DMS153 (cell line): ENCODE measurements at places on chromosomes 16 and 17.

DNA sequence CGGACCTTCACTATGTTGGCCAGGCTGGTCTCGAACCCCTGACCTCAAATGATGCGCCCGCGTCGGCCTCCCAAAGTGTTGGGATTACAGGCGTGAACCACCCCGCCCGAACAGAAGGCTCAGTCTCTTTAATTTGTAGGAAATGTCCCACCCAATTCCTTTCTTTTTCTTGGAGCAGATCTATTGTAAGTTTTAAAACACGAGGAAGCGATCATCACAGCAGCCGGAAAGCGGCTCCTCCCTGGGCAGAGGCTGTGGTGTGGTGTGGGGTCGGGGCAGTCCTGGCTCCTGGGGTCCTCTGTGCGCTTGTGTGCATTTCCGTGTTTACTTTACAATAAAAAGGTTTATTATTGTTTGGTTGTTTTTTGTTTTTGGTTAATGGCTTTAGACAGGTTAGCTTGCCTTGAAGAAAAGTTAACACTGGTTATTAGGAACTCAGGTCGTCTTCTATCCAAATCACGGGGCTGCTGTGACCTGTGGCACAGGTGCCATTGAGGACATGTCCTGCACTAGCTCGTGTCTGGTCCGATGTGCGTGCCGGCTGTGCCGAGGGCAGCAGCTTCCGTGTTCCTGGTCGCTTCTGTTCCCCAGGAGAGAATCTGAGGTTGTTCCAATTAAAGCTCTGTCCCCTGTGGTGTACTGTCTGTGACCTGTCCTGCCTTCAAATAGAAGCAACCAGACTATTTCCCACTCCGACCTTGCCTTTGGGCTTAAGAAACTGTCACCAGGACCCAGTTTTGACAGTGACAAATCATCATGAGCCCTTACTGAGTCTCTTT is 83.1 kb downstream of the SEC14L1 start:
- DNase-seq, result no peak

- DNase-seq, result no peak
Measured at GRCh38 chr16:81458827-81459598, 14.4 kb downstream of the CMIP start.

GRCh38 chr17:49548506-49549310 is 27.0 kb upstream of the NXPH3 start:
- DNase-seq, result no peak

DNA sequence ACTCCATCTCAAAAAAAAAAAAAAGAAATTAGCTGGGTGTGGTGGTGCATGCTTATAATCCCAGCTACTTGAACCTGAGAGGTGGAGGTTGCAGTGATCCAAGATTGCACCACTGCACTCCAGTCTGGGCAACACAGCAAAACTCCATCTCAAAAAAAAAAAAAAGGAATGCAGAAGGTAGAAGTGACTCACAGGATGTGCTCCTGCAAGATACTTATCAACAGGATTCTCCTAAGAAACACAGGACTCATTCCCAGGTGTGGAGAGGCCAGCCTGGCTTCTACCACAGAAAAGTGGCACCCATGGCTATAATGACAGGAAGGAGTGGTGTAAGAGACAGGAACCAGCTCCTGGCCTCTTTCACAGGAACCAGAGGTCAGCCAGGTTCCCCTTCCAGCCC is 13.8 kb downstream of the ELMO3 start:
- DNase-seq, result no peak

DNA sequence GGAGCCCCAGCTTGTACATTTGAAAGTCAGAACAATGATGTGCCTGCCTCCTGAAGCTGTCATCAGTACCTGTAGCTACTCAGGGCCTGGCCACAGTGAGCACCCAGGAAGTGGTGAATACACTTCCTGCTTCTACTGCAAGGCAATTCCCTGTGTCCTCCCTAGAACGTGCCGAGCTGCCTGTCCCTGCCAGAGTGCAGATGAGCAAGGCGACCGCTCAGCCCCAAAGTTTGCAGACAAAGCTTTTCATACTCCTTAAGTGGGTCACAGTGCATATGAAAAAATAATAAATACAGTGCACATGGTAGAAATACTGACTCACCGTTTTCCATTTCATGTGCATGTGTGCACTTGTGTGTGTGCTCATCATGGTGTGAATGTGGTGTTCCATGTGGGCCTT is 77.3 kb downstream of the MPRIP start:
- no peak for DNase-seq

- no peak for DNase-seq
Measured at GRCh38 chr16:68825427-68825826, 17.9 kb upstream of the TANGO6 start.

DNA sequence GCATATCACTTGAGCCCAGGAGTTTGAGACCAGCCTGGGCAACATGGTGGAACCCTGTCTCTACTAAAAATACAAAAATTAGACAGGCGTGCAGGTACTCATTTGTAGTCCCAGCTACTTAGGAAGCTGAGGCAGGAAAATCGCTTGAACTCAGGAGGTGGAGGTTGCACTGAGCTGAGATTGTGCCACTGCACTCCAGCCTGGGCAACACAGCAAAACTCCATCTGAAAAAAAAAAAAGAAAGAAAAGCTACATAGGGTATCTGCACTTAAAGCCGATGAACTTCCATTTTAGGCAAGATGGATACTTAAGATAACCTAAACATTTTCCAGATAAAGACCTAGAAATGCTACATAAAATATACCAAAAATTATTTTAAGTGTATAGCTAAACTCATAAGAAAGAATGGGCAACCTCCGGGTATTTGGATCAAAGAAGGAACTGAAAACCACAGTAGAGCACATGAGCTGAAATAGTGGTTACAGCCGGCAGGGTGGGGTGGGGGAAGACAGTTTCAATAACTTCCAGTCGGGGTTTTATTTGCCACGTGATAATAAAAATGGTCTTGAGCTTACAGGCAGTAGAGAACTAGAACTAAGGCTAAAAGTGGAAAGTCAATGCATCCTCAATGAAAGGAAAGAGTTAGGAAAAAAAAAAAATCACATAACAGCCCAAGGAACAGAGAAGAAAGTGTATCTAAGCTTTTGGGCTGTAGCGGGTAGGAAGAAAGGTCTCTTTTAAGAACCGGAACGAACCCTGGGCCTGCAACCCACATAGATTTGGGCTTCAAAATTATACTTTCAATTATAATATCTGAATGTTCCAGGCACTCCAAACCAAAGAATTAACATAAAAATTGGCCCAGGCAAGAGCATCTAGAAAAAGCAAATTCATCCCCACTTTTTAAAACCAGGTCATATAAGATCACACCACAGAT is 53.1 kb downstream of the CFDP1 start:
- DNase-seq, result no peak

- no peak for DNase-seq
Measured at GRCh38 chr17:64775701-64776570, 113.8 kb upstream of the SMURF2 start.

- DNase-seq, result no peak
Measured at GRCh38 chr16:84032458-84033178, 10.0 kb downstream of the SLC38A8 start.

DNA sequence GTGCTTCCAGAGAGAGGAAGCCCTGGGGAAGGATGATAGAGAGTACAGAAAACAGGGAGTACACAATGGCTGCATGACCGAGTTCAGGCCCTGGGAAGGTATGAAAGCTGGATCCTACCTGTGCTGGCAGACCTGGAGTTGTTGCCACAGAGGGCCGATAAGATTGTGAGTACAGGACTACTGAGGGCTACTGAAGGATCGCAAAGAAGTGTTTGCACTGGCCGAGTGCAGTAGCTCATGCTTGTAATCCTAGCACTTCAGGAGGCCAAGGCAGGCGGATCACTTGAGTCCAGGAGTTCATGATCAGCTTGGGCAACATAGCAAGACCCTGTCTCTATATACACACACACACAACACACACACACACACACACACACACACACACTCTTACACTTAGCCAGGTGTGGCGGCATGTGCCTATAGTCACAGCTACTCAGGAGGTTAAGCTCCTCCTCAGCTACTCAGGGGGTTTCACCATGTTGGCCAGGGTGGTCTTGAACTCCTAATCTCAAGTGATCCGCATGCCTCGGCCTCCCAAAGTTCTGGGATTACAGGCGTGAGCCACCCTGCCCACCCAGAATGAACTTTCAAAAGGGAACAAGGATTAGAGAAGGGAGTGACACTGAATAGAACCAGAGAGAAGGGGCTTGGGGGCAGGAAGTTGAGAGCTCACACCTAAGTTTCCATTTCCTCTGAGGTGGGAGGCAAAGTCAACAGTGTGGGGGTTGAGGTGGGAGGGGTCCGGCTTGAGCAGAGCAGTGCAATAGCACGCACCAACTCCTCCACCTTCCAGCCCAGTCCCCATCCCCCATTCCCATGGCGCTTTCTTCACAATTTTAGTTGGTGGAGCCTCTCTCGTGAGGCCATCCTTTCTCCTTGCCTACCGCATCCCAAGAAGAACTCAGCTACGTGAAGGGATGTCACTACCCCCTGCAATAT is 7.5 kb downstream of the SCIMP start:
- no peak for DNase-seq

GRCh38 chr16:64543031-64543430 is 578.8 kb downstream of the CDH11 start:
- DNase-seq, result no peak

DNA sequence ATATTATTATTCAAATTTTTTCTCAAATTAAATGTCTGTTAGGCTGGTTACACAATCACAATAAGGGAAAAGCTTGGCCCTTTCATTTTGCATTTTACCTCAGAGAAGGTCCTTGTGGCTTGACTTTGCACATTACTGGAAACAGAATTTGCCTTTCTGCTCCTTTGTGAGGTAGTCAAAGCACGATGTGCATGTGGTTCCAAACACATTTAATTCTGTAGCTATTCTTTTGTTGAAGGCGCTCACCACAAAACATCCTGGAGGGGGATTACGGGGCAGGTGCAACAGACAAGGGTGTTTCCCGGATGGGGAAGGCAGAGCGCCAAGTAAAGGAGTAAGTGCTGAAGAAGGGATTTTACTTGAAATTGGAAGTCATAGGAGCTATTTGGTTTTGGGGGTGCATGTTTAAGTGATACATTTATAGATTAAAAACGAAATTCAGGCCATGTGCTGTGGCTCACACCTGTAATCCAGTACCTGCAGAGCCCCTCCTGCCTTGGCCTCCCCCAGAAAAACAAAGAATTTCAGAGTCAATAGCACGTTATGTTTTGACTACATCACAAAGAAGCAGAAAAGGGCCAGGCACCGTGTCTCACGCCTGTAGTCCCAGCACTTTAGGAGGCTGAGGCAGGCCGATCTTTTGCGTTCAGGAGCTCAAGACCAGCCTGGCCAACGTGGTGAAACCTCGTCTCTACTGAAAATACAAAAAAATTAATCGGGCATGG is 31.2 kb upstream of the TENT4B start:
- peak; percentile 26 for DNase-seq

GRCh38 chr16:87702325-87702811 is 63.4 kb downstream of the KLHDC4 start:
- no peak for DNase-seq

DNA sequence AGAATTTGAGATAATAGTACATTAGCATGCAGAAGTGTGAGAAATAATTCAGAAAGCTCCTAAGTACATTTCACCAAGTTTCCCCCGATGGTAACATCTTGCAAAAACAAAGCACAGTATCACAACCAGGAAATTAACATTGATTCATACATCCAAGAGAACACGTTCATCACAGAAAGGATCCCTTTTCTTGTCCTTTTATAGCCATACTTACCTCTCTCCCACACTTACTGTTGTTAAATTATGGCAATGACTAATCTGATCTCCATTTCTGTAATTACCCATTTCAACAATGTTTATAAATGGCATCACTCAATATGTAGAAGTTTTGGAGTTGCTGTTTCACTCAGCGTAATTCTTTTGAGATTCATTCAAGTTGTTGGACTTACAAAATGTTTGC is 1260.0 kb downstream of the CDH8 start:
- no peak for DNase-seq

DNA sequence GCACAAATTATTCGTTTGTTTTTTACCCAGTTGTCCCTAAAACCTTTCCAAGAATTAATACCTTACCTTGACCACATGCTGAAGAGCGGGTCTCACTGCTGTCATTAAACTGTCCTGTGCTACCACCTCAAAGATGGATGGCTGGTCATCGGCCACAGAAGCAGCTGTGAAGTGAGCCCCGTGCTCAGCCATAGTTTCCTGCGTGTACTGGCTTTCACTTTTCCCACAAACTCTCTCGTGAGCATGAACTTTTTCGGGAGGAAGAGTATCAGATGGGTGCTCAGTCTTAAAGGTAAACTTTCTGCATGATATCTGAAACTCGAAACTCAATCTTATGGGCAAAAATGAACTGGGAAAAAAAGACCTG is 558 bp downstream of the PEX12 start:
- DNase-seq, result no peak

DNA sequence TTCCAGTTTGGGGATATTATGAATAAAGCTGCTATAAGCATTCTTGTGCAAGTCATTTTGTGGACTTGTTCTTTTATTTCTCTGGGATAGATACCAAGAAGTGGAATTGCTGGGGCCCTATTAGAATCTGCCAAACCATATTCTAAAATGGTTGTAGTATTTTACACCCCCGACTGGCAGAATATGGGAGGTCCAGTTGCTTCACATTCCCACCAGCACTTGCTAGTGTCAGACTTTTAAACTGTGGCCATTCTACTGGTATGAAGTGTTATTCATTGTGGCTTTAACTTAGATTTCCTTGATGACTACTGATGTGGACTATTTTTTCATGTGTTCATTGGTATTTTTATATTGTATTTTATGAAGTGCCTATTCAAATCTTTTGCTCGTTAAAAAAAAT is 18.1 kb upstream of the NUP93 start:
- DNase-seq, result no peak

GRCh38 chr17:65062171-65062915 is 5.8 kb upstream of the GNA13 start:
- DNase-seq, result no peak

DNA sequence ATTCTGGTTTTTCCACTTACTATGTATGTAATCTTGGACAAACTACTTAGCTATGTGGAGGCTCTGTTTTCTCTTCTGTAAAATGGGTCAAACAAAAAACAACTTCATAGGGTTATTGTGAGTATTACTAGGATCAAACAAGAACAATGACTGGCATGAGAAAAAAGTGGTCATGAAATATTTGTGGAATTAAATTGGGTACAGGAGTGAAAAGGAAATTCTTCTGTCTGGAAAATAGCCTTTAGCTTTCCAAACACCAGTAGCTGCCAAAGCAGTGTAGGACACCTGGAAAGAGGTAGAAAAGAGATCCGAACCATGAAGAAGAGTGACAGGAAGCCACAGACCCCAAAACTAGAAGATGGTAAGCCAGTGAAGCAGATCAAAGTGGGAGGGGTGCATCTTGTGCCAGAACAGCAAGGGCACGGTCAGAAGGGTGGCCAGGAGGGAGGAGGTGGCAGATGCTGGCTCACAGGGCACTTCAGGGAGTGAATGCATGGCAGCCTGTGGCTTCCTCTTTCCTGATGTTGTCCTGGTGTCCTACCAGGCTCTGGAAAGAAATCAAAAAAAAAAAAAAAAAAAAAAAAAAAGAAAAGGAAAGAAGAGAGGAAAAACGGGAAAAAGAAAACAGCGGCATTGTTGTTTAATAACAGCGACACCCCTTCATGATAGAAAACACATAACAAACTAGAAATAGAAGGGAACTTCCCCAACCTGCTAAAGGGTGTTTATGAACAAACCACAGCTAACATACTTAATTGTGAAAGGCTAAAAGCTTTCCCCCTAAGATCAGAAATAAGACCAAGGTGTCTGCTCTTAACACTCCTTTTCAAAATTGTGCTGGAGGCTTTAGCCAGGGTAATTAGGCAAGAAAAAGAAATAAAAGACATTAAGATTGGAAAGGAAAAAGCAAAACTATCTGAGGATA is 67.9 kb downstream of the PCTP start:
- no peak for DNase-seq

GRCh38 chr16:62038646-62039045 is 2.4 kb upstream of the CDH8 start:
- DNase-seq, result no peak

- no peak for DNase-seq
Measured at GRCh38 chr17:39529455-39529854, 68.2 kb downstream of the CDK12 start.
